Spinal cord (tissue), 10 donors: ENCODE measurements at places on chromosomes 4 and X.

DNA sequence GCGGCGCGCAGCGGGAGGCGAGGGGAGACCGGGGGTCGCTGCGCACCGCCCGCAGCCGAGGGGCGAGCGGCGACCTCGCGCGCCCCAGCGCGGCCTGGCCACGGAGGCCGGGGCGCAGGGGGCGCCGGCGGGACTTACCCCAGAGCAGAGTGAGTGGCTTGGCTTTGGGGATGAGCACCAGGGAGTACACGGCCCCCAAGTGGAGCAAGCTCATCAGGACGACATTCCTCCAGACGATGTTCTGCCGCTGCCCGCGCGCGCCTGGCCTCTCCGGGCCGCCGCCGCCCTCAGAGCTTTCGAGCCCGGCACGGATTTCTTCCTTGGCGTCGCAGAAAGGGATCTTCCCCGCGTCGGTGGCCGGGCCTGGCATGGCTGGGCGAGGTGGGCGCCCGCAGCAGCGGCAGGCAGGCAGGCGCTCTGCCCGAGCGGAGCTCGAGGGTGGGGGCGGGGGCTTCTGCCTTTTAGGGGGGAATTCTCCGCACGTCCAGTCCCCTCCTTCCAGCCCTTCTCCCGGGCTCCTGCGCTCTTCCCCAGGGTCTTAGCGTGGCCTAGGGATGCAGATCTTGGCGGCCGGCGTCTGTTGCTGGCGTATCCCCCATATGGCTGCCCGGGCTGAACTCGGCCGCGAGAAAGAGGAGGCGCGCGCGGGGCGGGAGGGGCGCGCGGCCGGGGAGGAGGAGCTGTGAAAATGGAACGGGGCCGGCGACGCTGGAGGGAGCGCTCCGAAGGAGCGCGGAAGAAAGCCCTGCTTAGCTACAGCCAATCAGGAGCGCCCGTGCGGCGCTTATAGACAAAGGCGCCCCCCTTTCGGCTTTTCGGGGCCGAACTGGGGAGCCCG is at the start of gene SCD5:
TSS of gene SCD5 (minus strand) at position 629 of the 838 bp plus-strand sequence. CDS start at position 370, 259 bp downstream.
- H3K4me1 ChIP-seq, result peaks cover 47% of the 10 kb centered on the region
- peak within 1 kb of the TSS; percentile 88 for H3K27ac ChIP-seq
- peak; percentile 88 for DNase-seq
- H3K27me3 ChIP-seq, result no peaks in the 10 kb centered on the region
- H3K36me3 ChIP-seq, result peaks cover 7% of the 10 kb centered on the region
- H3K4me3 ChIP-seq, result peak within 1 kb of the TSS; percentile 79

GRCh38 chrX:39506131-39506530 is 591.6 kb downstream of the BCOR start:
- peaks cover 7% of the 10 kb centered on the region for H3K27me3 ChIP-seq
- no peaks in the 10 kb centered on the region for H3K36me3 ChIP-seq
- no peak for DNase-seq
- no peak overlapping the region for H3K27ac ChIP-seq

- H3K27me3 ChIP-seq, result no peaks in the 10 kb centered on the region
- DNase-seq, result no peak
- no peaks in the 10 kb centered on the region for H3K4me1 ChIP-seq
Measured at GRCh38 chr4:86948276-86948675, 13.5 kb downstream of the AFF1 start.

- H3K4me1 ChIP-seq, result peaks cover 7% of the 10 kb centered on the region
- H3K27me3 ChIP-seq, result no peaks in the 10 kb centered on the region
- no peak for DNase-seq
- no peak overlapping the region for H3K27ac ChIP-seq
- H3K36me3 ChIP-seq, result peaks cover 27% of the 10 kb centered on the region
Measured at GRCh38 chr4:158870626-158871334, 102.0 kb downstream of the FNIP2 start.

GRCh38 chr4:98204236-98204553 is 57.0 kb upstream of the RAP1GDS1 start:
- no peak for DNase-seq
- no peaks in the 10 kb centered on the region for H3K36me3 ChIP-seq
- H3K4me1 ChIP-seq, result no peaks in the 10 kb centered on the region
- no peak overlapping the region for H3K27ac ChIP-seq

GRCh38 chr4:156193106-156193505 is 239.4 kb upstream of the CTSO start:
- H3K27ac ChIP-seq, result no peak overlapping the region
- no peaks in the 10 kb centered on the region for H3K4me1 ChIP-seq
- no peaks in the 10 kb centered on the region for H3K36me3 ChIP-seq
- no peak overlapping the region for H3K4me3 ChIP-seq
- no peak for DNase-seq
- H3K27me3 ChIP-seq, result no peaks in the 10 kb centered on the region

DNA sequence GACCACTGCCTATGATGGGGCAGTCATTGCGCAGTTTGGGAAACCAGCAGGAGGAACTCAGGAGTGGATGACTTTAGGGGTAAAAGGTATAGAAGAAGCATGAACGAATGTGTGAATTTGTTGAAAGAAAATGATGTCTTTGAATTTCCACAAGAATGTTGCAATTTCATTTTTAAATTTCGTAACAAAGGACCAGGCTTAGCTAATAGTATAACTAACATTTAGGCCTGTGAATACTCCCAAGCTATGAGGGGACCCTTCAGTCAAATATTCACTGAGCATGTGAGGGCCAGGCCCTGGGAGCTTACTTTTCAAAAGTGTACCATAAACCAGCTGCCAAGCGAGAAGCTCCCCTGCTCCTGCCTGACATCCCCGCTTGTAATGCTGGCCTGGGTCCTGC is 5.3 kb downstream of the MPC1L start:
- peaks cover 21% of the 10 kb centered on the region for H3K27me3 ChIP-seq
- H3K4me1 ChIP-seq, result no peaks in the 10 kb centered on the region
- no peak overlapping the region for H3K4me3 ChIP-seq
- H3K27ac ChIP-seq, result no peak overlapping the region
- no peak for DNase-seq
- peaks cover 10% of the 10 kb centered on the region for H3K36me3 ChIP-seq

DNA sequence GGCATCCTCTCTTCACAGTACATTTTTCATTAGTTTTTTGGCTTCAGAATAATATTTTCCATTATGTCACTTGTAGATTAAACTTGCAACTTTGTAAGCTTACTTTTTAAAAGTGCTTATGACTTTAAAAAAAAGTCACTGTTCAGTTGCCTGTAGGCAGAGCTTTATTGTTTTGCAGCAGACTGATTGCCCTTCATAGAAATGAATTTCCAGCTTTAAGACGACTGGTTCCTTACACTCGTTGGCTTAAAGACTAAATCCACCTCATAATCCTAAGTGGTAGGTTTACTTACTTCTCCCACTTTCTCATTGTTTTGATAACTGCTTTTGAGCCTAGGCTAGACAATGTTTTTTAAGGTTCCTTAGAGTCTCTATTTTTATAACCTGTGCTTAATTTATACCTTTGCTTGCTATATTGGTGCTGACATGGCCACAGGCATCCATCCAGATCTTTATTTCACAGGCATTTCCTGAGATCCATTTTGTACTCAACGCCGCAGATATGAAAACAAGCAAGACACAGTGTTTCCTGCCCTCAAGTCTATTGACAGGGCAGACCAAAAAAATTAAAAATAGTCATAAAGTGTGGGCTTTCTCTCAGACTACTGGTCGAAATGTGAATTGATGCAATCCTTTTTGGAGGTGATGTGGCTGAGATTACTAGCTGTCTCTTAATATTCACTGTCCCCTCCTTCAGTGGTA is 12.6 kb upstream of the IL13RA2 start:
- peaks cover 12% of the 10 kb centered on the region for H3K27me3 ChIP-seq
- no peaks in the 10 kb centered on the region for H3K36me3 ChIP-seq

- H3K36me3 ChIP-seq, result no peaks in the 10 kb centered on the region
- DNase-seq, result no peak
- peak within 1 kb of the TSS; percentile 40 for H3K27ac ChIP-seq
- peak within 1 kb of the TSS; percentile 14 for H3K4me3 ChIP-seq
- no peaks in the 10 kb centered on the region for H3K4me1 ChIP-seq
Measured at GRCh38 chr4:112296949-112297880, at the start of gene ALPK1. Gene ALPK1 (plus strand): TSS chr4:112297369.

DNA sequence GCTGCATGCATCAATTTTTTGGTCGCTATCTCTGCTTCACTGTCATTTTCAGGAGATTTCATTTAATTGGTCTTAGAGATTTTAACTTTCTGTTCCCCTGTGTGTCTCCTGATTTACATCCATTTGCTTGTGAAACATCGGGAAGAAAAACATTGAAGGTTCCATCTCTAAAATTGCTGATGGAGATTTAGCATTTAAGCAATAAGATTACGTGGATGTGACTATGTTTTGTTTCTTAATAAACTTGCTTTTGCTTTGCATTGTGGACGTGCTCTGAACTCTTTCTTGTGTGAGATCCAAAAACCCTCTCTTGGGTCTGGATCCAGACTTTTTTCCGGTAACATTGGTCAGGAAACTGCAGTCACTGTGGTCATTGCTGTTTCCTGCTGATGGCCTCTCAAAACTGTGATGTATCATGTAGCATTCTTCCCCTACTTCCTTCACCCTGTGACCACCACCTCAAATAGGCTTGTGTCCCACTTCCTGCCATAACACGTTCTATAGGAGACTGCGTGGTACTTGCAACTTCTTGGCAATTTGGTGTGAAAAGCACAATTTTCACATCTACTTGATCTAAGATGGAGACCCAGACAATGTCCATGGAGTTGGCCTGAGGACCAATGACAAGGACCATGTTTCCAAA is 4.9 kb downstream of the CXCL2 start:
- H3K4me1 ChIP-seq, result peaks cover 7% of the 10 kb centered on the region
- H3K27ac ChIP-seq, result no peak overlapping the region
- no peak overlapping the region for H3K4me3 ChIP-seq
- H3K36me3 ChIP-seq, result no peaks in the 10 kb centered on the region
- DNase-seq, result no peak

DNA sequence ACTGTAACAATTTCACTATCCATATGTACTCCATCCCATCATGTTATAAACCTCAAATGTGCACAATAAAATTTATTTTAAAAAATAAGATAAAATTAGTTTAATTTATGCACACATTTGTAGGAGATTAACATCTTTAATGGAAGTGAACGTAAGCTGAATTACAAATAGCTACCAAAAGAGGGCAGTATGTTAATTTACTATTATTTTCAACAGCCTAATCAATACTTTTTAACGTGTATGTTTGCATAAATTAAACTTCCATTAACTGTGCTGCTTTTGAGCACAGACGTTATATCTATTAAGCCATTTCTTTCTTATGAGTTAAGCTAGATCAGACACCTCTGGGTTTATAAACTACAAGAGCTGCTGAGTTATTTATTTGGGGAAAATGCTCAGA is 56.5 kb upstream of the PHKA2 start:
- no peaks in the 10 kb centered on the region for H3K27me3 ChIP-seq
- no peak for DNase-seq
- H3K36me3 ChIP-seq, result no peaks in the 10 kb centered on the region
- H3K4me1 ChIP-seq, result no peaks in the 10 kb centered on the region
- no peak overlapping the region for H3K4me3 ChIP-seq
- H3K27ac ChIP-seq, result no peak overlapping the region

- no peak for DNase-seq
- no peak overlapping the region for H3K4me3 ChIP-seq
- no peak overlapping the region for H3K27ac ChIP-seq
- no peaks in the 10 kb centered on the region for H3K27me3 ChIP-seq
- no peaks in the 10 kb centered on the region for H3K36me3 ChIP-seq
- H3K4me1 ChIP-seq, result no peaks in the 10 kb centered on the region
Measured at GRCh38 chr4:10054571-10055041, 33.3 kb upstream of the SLC2A9 start.

DNA sequence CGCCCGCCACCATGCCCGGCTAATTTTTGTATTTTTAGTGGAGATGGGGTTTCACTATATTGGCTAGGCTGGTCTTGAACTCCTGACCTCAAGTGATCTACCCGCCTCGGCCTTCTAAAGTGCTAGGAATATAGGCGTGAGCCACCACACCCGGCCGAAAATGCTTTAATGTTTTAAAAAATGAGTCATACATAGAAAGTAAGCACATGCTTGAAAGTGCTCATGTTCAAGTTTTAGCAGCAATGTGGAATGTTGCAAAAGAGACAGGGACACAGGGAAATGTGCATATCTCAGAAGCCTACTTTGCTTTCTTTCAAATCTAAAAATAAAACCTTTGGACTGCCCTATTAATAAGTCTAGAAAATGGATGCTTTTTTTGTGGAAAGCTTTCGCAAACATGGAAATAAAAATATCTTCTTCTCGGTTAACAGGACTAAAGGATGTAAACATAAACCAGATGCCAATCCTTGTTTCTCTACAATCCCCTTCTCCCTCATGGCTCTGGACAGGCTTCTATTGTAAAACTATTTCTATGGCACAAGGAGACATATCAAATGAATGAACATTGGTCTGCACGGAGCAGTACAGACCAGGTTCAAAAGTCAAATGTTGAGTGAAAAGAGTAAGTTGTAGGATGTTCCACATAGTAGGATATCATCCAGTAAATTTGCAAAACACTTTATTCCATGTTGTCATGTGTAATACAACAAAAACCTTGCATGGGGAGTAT is 15.0 kb downstream of the MECP2 start:
- no peaks in the 10 kb centered on the region for H3K27me3 ChIP-seq
- no peak for DNase-seq
- H3K27ac ChIP-seq, result no peak overlapping the region
- H3K4me3 ChIP-seq, result no peak overlapping the region
- no peaks in the 10 kb centered on the region for H3K4me1 ChIP-seq

DNA sequence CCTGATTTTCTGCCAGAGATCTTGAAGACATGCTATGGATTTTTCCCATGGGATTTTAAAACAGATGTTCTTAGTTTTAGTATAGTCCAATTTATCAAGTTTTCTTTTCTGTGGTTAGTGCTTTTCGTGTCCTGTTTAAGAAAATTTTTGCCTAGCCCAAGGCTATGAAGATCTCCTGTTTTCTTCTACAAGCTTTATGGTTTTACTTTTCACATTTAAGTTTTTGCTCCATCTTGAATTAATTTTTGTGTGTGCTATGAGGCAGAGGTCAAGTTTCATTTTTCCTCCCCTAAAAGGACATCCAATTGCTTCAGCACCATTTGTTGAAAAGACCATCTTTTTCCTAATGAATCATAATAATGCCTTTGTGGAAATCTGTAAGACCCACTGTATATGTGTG is 65.6 kb downstream of the POLR2B start:
- no peak overlapping the region for H3K4me3 ChIP-seq
- peak overlapping the region; percentile 25 for H3K27ac ChIP-seq
- DNase-seq, result no peak
- peaks cover under 1% of the 10 kb centered on the region for H3K27me3 ChIP-seq
- peaks cover 15% of the 10 kb centered on the region for H3K4me1 ChIP-seq

DNA sequence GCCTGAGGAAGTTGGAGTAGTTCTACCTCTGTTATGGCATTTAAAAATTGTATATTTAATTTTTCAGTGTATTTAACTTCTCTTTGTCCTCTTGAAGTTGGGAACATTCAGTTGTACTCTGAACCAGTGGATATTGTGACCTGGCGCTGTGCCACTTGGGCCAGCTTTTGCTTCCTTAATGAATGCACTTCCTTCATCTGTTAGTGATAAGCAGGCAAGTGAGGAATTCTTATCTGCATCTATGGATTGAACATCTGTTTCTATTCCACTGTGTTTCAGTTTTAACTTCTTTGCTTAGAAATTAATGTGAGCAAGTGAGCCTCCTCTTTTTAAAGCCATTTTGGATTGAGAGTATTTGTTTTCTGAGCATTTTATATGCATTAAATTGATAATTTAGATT is 128.3 kb downstream of the UCHL1 start:
- H3K27ac ChIP-seq, result no peak overlapping the region
- no peak for DNase-seq
- H3K4me3 ChIP-seq, result no peak overlapping the region
- H3K27me3 ChIP-seq, result no peaks in the 10 kb centered on the region
